Activated naive CD4-positive, alpha-beta T cell treated with anti-CD3 and anti-CD28 coated beads, Interleukin-2, amount 50 U/mL, for 72 hours (primary cell): ENCODE measurements at places on chromosomes 6 and 20. TPM values are rescaled to one million over a fixed set of nuclear protein-coding genes. Genes with fewer than 3 reads are reported as not detected.

RBPJL gene
- total RNA-seq, result not detected

FRK gene
- 0.02 TPM for total RNA-seq

CENPB gene
- 34.4 TPM for total RNA-seq

OVOL2 gene
- total RNA-seq, result not detected

SSTR4 gene
- total RNA-seq, result not detected

FRMD1 gene
- total RNA-seq, result not detected

IL17F gene
- total RNA-seq, result 13.9 TPM

GMNN gene
- total RNA-seq, result 109 TPM

PLCG1 gene
- total RNA-seq, result 153 TPM
